ENCODE measurements at places on chromosomes 4 and X. TPM values are rescaled to one million over a fixed set of nuclear protein-coding genes. Genes with fewer than 3 reads are reported as not detected.

MID1 gene
- total RNA-seq, result 0.54 TPM

PDZD4 gene
- under 0.01 TPM for total RNA-seq

GCNA gene
- total RNA-seq, result 0.81 TPM

DNA sequence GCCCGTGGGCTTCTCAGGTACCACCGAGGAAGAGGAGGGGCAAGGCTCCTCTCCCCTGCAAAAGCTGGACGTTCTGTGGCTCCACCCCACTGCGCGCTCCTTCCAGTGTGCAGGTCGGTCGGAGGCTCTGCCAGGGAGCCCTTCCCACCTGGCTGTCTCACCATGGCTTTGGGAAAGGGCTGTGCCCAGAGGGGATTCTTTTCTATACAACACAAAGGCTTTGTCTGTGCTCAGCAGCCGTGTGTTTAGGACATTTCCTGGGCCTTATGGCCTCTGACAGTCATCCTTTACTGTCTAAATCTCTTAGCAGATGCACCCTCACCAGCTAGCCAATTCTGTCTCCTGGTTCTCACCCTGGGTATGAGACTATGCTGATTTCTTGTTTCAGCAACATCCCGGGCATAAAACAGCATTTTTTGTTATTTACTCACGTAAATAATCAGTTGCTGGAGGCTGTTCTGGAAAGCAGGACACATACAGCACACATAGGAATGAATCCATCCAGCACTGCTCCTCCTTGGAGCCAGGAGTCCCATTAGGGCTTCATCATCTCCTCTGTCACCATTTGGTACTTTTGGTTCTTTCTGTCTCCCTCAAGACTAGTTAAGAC is 20.4 kb upstream of the ATXN3L start:
- no peak for DNase-seq

DUX4 gene
- total RNA-seq, result not detected

PNMA6E gene
- total RNA-seq, result not detected

NWD2 gene
- under 0.01 TPM for total RNA-seq

TRMT10A gene
- 1.1 TPM for total RNA-seq

GRCh38 chrX:47637546-47638195 is 7.9 kb upstream of the CFP start:
- DNase-seq, result peak; percentile 75

FABP2 gene
- total RNA-seq, result not detected

- no peak for DNase-seq
These were observed 175.6 kb downstream of the RBMX2 start for GRCh38 chrX:130577431-130577830.

GRCh38 chr4:64889906-64890610 is 480.8 kb upstream of the TECRL start:
- no peak for DNase-seq

TACR3 gene
- total RNA-seq, result not detected

DNA sequence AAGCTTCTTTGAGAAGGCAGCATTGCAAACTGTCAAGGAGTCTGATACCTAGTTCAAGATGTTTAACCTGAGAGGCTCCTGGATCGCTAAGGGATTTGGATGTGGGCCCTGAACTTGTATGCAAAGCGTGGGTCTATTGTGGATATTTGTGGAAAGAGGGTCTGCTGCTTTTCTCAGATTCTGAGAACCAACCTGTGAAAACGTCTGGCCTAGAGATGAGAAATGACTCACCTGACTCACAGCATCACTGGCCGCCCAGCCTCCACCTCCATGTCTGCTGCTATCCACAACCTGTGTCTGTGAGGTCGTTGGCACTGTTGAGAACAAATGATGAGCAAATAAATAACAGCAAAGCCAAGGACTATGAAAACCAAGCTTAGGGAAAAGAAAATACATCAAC is 33.3 kb upstream of the PROM1 start:
- no peak for DNase-seq

GRCh38 chr4:3239998-3240920 is 8.7 kb upstream of the MSANTD1 start:
- DNase-seq, result no peak

DNA sequence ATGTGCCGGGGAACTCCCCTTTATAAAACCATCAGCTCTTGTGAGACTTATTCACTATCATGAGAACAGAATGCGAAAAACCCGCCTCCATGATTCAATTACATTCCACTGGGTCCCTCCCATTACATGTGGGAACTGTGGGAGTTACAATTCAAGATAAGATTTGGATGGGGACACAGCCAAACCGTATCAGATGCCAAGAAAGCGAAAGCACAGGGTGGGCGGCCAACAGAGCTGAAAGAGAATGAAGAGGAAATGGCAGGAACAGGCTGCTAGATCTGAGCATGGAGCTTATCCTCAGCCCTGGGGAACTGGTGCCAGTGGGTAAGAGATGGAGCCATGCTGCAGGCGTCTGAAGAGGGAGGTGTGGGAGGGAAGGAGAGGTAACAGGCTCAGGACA is 117.7 kb upstream of the PNPLA4 start:
- DNase-seq, result no peak

DNA sequence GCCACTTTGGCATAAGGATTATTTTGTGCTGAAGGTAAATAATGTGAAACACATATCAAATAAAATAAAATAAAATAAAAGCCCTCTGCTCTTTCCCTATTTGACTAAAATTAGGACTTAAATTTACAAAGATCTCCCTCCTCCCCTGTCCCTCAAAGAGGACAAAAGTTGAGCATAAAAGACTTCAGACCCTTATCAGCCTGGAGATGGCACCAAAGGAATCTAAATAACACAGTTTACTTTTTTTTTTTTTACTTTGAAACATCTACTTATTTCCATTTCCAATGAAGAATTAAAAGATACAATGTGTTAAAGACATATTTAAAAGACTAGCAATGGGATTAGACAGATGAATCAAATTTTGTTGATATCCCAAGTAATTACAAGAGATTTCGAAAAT is 89.7 kb downstream of the EPHA5 start:
- no peak for DNase-seq

DNA sequence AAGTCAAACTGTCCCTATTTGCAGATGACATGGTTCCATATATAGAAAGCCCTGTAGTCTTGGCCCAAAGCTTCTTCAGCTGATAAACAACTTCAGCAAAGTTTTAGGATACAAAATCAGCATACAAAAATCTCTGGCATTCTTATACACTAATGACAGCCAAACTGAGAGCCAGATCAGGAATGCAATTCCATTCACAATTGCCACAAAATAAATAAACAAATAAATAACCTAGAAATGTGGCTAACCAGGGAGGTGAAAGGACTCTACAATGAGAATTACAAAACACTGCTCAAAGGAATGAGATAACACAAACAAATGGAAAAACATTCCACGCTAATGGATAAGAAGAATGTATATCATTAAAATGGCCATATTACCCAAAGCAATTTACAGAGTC is 52.9 kb upstream of the CXCL8 start:
- no peak for DNase-seq

MAGEC2 gene
- not detected for total RNA-seq

FGB gene
- under 0.01 TPM for total RNA-seq

DNA sequence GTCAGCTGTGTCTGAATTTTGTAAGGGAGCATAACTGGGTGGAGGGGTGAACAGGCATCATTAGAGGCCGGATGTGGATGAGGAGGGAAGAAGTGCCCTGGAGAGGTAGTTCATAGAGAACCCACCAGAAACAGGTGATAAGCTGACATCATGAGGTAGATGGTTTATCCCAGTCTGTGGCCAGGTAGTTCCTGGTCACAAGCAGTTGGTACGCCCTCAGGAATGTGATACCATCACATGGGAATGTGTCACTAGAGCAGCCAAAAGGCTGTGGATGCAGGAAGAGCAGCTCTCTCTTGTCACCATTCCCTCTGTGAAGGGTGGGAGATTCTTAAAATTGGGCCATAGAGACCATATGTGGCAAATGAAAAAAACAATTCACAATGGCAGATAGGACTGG is 21.9 kb downstream of the MSN start:
- no peak for DNase-seq

CT45A2 gene
- total RNA-seq, result not detected

GPRIN3 gene
- total RNA-seq, result 2.7 TPM

- DNase-seq, result no peak
These were observed 208.4 kb downstream of the NWD2 start for GRCh38 chr4:37452952-37453280.

PAGE2B gene
- total RNA-seq, result not detected

HMGN5 gene
- total RNA-seq, result 0.54 TPM

Measured in hematopoietic multipotent progenitor cell (in vitro differentiated cells).